ENCODE measurements at places on chromosomes 1 and 21.

GRCh38 chr1:45263132-45263531 is 56.7 kb upstream of the ZSWIM5 start:
- DNase-seq = no peak

- no peak for DNase-seq
Observed at GRCh38 chr1:98406352-98407088, 255.0 kb upstream of the SNX7 start.

GRCh38 chr1:206949641-206950040 is 3.4 kb upstream of the PIGR start:
- no peak for DNase-seq

GRCh38 chr1:182662121-182662890 is 22.1 kb downstream of the RGS8 start:
- DNase-seq = no peak

DNA sequence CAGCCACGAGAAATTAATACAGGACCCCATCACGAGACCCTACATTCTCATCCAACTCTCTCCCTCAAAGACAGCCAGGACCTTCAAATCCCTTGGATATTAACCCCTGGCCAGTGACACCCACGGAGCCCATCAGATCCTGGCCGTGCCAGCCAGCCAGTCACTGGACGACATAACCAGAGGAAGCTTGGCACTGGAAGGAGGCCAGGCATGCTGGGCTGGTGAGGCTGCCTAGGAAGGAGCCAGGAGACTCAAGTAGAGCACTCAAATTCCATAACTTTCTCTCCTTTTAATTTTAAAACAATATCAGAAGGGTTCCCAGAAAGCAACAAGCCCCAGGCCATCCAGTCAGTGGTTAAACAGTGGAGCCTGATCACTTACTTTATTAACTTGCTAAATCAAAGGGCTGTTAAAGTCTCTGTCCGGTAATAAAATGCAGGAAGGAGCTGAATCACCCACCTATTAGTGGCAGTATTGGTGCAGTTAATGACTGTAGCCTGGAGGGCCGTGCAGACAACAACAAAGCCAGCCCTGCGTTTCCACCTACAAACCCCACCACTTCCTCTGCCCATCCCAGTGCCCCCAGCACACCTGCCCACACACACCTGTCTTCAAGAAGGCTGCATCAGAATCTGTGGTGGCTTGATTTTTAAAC is 78.0 kb downstream of the HIVEP3 start:
- DNase-seq = no peak

DNA sequence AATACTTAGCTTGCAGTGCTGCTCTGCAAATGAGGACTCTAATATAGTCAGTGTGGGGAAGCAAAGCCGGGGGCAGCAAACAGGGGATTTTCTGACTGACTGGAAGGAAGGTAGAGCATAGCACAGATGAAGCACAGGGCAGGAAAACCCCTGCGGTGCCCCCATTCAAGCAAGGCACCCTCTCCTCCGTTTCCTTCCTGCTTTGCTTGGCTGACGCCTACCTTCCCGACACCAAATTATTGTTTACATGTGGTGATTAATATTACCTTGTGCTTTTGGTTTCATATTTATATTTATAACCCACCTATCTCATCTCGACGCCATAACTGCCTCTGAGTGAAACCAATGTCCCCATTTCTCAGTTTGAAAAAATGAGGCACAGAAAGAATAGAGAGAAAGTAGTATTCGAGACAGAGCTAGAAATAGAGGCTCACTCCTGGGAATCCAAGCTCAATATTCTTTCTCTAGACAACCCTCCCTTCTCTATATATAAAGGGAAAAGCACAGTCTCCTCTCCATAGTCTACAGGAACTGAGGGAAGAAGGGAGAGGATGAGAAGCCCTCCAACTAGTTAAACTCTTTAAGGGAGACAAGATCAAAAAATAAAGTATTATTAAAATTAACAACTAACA is 41.3 kb downstream of the PIK3C2B start:
- no peak for DNase-seq

GRCh38 chr1:211789641-211790464 is 40.7 kb downstream of the LPGAT1 start:
- no peak for DNase-seq

DNA sequence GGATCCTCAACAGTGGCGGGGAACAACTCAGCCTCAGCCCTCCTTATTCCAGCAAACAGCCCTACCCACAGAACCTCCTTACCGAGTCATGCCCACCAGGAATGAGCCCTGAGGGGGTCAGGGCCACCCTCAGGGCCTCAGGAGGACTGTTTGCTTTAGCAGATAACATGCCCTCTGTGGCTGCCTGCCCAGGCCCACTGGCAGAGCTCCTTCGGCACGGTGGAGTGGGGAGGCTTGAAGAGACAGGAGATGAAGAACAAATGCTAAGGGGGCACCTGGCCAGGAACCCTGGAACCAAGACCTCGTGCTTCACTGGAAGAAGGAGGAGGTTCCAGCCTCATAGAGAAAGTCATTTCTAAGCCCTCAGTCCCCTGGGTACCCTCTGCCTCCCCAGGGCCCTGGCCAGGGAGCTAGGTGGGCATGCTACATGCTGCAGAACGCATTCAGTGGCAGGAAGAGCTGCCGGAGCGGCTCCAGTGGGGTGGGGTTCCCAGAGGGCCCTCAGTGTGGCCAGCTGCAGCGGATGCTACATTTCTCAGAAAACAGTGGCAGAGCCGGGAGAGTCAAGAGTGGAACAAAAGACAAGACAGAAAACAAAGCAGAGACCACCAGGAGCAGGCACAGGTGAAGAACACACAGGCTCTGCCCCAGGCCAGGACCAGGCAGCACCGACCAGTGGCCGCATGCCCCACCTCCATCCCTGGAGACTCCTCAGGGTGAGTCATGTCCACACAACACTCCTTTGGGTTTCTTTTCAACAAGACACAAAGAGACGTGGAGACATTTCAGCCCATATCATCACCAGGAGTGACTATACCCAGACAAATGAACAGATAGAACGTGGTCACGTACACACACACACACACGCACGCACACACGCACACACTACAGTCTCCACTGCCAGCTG is 39.8 kb downstream of the RIMS3 start:
- peak; percentile 74 for DNase-seq

- no peak for DNase-seq
Observed at GRCh38 chr1:239761509-239761908, 330.2 kb upstream of the FMN2 start.

GRCh38 chr1:234324821-234325220 is 48.4 kb upstream of the COA6 start:
- DNase-seq = no peak

DNA sequence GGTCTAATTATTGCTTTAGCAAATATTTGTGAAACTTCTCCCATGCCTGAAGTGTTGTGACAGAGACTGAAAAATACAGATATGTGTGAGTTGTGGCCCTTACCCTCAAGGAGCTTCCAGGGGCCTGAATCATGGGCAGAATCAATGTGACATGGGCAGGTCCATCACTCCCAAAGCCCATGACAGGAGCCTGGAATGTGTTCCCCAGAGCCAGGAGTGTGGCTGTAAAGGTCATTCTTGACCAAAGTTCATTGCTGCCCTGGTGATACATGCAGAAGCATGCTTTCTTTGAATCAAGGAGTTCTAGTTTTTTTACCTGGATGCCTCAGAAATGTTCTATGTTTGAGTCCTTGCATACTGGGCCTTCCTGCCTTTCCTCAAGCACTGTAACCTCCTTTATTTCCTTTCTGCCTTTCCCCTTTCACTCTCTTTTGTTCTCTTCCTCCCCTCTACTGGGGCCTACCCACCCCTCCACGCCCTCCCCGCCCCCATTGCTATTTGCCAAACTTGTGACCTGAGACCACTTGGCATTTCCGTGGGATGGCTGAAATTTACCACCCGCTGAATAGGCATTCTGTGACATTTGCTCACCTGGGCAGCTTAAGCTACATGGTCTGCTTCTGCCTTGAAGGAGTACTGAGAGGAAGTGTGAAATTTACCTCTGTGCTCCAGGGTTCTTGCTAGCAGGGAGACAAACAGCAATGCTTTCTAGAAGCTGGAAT is 19.7 kb downstream of the PBX1 start:
- no peak for DNase-seq

- DNase-seq = peak; percentile 83
Observed at GRCh38 chr1:226308166-226308722, 720 bp downstream of the LIN9 start.

DNA sequence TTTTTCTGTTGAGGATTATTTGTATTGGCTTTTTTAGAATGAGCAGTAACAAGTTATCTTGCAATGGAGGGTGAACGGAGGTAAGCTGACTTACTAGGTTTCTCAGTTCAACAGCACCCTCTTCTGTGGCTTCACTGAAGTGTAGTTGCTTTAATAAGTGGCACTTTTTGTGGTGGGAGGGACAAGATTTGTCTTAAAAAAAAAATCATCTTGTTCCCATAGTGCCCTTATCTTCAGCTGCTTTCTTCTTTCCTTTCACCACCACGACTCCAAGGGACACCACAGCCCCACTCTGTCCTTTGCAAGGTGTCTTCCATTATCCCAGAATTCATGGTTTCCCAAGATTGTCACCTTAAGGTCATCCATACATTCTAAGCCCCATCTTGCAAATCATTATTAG is 92.9 kb downstream of the PIGK start:
- DNase-seq = no peak

DNA sequence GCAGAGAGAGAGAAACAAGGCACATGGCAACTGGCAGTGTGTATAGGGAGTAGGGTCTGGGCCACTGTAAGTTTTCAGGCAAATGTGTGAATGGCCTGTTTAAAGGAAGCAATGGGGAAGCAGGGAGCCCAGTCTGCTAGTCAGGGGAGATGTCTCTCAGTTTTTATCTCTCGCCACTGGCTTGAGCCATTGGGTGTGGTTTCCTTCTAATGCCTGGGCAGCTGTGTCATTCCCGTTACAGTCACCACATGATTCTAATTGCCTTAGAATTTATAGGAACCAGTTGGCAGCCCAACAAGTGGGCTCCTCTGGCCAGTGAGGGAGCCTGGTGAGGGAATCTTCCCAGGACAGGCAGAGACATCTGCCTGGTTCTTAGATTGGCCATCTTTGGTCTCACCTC is 182.4 kb downstream of the DISC1 start:
- no peak for DNase-seq

DNA sequence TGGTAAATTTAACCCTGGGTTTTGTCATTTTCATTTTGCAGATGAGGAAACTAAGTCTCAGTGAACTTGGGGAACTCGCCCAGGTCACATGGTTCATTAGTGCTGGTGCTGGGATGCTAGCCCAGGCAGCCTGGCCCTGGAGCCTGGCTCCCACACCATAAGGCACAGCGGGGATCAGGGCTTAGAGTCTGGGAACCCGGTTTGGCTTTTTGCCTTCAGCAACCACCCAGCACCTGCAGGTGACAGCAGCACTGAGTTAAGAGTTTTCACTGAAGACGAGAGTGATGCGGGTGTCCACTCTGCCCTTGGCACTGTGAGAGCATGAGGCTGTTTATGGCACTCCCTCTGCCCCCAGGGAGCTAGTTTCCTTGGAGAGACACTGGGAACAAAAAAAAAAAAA is 18.4 kb upstream of the CD101 start:
- no peak for DNase-seq

- no peak for DNase-seq
Observed at GRCh38 chr1:57195436-57195941, 228.4 kb downstream of the DAB1 start.

DNA sequence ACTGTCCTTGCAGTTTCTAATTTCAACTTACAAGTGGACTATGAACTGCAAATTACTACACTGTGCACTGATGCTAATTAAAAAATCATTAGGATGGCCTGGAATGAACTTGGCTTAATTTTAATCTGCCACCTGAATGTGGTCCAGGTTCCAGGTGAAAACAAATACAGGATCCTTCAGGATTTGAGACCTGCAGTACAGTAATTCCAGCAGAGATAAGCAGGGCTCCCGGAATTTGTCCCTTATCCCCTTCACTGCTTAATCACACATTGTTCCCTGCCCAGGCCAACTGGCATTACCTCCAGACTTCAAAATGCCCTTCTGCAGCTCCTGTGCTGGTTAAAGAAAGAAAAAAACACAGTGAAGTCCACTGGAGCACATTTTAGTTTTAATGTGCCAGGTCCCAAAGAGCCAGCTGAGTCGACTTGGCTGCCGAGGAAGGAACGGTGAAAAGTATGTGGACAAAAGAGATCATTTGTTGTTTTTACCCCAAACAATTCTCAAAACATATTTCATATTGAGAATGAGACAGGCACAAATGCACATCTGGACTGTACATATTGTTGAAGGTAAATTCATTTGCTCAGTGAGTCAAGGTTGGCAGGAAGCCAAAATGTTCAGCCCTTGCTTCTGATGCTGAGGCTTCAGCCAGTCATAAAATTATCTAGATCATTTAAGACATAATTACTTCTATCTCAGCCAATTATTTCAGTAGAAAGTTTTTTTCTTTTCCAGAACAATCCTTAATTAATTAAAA is 28.3 kb downstream of the DEGS1 start:
- DNase-seq = no peak

GRCh38 chr1:201404722-201405483 is 5.8 kb upstream of the LAD1 start:
- no peak for DNase-seq

DNA sequence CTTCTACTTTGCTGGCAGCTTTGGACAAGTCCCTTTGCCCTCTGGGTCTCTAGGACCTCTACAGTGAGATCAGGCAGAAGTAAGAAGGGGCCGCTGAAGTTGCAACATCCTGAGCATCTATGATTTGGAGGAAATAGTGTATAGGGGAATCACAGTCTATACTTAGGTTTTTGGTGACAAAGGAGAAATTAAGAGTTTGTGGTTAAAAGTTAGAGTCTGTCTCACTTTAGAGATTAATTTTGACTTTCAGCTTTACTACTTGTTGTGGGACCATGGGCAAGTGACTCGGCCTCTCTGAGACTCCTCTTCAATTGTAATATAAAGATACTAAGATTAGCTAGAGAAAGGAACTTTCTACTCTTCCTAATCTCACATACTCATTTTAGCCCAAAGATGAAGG is 33.1 kb upstream of the LMX1A start:
- DNase-seq = no peak

GRCh38 chr1:35448344-35448801 is 108.8 kb downstream of the KIAA0319L start:
- DNase-seq = no peak

DNA sequence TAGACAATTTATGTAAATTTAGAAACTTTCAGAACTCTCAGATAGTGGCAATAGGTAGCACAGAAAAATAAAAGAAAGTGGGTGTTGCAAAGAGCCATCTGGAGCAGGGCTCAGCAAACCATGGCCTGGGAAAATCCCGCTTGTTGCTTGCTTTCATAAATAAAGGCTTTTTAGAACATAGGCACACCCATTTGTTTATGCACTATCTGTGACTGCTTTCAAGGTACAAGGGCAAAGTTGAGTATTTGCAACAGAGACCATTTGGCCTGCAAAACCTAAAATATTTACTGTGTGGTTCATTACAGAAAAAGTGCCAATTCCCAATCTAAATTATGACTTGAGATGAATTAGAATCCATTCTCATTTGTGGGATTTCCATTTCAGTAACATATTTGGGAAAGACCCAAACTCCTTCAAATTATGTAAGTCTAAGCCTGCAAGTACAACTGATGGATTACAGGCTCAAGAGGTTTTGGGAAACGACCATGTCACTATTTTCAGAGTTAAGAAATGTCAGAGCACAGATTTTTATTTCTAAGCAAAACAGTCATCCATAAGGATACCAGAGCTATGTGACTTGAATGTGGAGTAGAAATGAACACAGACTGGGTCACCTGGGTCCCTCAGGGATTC is 43.5 kb upstream of the DPT start:
- no peak for DNase-seq
